ENCODE measurements at places on chromosomes 5 and 9. TPM values are rescaled to one million over a fixed set of nuclear protein-coding genes. Genes with fewer than 3 reads are reported as not detected.

Gene ZBED3
- total RNA-seq: 0.14 TPM

Gene SET
- 595 TPM for total RNA-seq

Gene SPINK5
- 0.95 TPM for total RNA-seq

Gene PCDHA1
- not detected for total RNA-seq

Gene LRRTM2
- not detected for total RNA-seq

Gene ARID3C
- total RNA-seq: not detected

Gene FAXDC2
- total RNA-seq: 0.26 TPM

Gene GABRA1
- not detected for total RNA-seq

Gene FAM153A
- not detected for total RNA-seq

Gene EFCAB9
- not detected for total RNA-seq

Gene SLC30A5
- total RNA-seq: 62.6 TPM

DNA sequence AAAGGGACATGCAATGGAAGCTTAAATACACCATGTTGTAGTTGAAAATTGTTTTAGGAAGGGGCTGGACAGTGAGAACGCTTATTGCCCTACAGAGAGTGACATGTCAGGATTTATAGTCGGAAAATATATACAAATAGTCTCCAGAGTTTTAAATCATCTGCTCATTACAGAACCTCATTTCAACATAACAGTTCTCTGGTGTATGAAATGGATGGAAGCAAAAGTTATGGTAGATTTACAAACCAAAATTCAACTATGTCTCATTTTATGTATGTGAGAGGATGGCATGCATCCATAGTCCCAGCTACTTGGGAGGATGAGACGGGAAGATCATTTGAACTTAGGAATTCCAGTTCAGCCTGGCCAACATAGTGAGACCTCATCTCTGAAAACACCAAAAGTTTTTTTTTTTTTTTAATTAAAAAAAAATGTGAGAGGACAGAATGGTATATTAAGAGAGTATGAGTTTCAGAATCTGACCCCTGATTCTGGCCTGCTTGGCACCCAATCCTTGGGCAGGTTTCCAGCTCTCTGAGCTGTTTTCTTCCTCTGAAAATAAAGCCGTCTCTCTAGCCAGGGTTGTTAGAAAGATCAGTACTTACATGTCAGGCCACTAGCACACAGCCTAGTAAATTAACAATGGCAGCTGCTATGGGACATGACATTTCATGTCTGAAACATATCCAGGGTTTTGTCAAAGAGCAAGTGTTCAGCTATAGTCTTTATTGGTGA, 40.1 kb downstream of the IQGAP2 start:
- DNase-seq: no peak

- DNase-seq: no peak
Observed at GRCh38 chr5:89213573-89213972, 330.6 kb upstream of the MEF2C start.

DNA sequence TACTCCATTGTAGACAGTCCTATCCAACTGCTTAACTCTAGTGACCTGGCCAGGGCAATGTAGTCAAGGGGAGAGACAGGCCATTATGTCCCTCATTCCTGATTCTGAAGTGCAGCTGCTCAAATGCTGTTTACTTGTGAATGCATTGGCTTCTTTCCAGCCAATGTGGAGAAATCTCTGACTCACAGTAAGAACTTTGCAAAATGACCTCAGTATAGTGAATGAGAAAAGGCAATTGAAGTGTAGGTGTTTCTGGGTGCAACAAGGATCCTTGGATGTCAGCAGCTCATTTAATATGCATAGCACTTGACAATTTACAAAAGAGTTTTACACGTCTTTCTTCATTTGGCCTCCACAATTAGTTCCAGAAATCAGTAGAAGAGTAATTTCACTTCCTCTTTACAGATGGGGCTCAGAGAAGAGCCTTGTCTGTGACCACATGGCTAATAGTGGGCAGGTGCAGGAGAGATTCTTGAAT, 367.2 kb downstream of the OSTF1 start:
- no peak for DNase-seq

DNA sequence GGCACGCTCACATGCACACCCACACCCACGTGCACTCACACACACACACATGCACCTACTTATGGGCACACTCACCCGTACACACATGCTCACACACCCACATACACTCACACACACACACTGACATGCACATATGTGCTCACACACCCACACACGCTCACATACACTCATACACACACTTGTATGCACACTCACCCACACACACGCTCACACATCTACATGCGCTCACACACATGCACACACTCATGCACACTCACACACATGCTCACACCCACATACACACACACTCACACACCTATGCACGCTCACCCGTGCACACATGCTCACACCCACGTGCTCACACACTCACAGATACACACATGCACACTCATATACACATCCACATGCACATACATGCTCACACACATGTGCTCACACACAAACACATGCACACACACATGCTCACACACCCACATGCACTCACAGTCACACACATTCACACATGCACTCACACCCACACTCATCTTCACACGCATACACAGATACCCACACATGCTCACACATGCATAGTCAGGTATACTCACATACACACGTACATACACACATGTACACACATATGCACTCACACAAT, 138.3 kb downstream of the OLFM1 start:
- no peak for DNase-seq

DNA sequence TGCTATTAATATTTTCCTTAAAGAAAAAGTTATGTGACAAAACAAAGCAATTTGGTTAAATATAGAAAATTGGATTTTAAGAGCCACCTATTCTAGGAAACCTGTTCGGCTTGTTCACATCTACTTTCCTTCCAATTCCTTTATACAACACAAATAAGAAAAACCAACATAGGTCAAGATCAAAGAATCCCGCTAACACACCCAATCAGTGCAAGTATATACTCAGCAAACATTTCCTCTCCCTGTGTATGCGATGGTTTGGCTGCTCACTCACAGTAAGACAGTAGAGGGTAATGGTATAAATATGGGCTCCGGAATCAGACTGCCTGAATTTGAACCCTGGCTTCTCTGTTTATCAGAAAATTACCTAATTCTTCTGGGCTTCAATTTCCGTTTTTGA, 757.5 kb upstream of the ZNF608 start:
- DNase-seq: no peak

GRCh38 chr5:116970318-116970717, 395.7 kb upstream of the SEMA6A start:
- no peak for DNase-seq

- no peak for DNase-seq
Observed at GRCh38 chr5:80619086-80619485, 35.4 kb upstream of the MSH3 start.

DNA sequence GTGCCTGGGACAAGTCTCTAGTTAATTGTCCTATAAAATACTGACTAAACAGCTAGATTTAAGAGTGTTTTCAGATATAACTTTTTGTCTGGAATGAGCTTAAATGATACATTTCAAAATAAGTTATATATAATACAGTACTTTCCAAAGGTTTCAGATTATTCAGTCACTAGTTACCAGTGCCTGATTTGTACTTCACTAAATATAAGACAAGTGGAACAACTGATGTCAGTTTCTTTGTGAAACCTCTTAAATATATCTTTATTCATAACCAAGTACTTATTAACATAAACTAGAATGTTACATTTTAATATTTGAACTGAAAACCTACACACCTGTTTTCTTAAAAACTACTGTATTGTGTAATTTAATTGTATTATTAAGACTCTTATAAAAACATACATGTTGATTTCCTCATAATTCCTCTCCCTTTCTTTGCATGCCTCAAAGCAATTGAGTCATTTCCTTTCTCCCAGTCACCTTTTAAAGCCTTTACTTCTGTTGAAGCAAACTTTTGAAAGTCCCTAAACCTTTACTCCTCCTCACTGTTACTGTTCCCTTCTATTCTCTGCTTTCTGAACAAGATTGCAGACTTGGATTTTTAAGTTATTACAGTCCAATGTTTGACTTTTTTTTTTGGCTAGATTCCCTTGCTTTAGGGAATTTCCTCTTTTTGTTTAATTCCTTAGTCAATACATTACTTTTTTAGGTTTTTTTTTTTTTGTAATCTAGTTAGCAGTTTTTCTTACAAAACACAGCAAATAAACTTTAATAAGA, 8.7 kb upstream of the SEMA6A start:
- no peak for DNase-seq

DNA sequence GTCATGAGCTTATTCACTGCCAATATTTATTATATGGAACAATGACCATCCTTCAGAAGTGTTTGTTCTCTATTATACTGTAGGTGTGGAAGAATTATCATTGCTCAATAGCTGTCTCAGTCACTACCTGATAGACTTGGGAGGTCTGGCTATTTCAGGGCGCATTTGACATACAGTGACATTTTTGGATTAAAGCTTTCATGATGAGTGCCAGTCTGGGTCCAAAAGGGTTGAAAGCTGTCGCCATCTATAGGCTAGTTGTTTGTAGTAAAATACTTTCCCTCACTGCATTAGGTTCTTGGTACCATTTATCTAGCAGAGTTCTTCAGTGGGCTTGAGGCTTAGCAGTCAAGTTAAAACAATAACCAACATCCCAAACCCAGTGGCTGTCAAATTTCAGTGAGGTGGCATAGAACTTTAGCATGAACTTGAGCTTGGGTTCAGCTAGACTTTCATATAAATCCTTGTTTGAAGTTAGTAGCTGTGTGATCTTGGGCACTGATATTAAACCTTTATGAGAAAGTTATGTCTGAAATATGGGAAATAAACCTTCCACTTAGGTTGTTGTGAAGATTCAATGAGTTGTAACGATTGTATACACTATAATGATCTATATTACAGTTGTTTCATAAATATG, 110.5 kb upstream of the CDKN2B start:
- peak; percentile 38 for DNase-seq

DNA sequence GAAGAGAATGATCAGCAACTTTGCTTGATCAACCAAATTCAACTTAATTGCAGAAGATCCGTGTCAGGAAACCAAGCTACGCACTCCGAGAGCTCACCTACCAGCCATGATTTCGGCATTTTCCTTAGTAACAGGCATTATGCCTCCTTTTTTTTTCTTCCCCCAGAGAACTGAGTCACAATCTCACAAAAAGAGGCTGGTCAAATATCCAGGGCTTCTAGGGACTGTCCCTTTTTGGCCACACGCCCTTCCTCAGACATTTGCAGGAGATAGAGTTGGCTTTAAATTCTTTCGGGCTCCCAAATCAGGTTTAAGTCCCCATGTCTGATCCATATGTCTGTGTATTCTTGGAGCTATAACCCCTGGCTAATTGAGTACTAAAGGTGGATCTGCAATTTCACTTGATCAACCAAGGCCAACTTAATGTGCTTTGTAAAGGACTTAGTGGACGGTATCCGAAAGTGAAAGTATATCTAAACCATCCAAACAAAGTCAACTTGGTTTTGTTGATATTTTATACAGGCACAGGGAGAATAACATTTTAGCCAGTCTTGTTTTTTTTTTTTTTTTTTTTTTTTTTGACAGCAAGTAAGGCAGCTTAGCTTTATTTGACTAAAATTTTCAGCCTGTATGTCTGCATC, 100.8 kb upstream of the TBCA start:
- DNase-seq: no peak

- DNase-seq: no peak
Observed at GRCh38 chr5:89443508-89443907, 560.5 kb upstream of the MEF2C start.

DNA sequence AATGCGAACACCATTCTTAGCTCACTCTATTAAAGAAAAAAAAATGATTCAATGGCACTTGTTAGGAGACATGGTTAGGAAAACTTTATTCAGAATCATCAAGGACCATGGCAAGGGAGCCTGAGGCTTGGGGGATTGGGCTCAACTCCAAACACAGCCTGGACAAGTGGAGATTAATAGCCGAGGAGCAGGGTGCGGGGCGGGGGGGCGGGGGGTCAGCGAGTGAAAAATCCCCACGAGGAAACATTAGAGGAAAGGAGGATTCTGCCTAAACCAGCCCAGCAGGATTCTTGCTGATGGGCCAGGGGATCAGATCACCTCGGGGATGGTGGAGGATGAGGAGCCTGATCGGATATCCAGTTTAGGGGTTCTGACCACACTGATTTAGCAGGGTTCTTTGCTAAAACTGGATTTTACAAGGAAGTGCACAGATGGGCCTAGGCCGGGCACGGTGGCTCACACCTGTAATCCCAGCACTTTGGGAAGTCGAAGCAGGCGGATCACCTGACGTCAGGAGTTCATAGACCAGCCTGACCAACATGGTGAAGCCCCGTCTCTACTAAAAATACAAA, 24.4 kb upstream of the FIBCD1 start:
- DNase-seq: no peak

DNA sequence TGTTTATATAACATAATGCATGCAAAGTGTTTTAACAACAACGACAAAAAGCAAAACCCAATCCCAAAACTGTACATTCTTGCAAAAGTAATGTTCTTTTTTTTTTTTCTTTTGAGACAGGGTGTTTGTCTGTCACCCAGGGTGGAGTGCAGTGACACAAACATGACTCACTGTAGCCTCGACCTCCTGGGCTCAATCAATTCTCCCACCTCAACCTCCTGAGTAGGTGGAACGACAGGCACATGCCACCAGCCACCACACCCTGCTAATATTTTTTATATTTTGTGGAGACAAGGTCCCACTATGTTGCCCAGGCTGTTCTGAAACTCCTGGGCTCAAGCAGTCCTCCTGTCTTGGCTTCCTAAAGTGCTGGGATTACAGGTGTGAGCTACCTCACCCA, 13.6 kb upstream of the HAVCR1 start:
- peak; percentile 55 for DNase-seq

GRCh38 chr9:121886759-121887485, 206.2 kb downstream of the TTLL11 start:
- no peak for DNase-seq

DNA sequence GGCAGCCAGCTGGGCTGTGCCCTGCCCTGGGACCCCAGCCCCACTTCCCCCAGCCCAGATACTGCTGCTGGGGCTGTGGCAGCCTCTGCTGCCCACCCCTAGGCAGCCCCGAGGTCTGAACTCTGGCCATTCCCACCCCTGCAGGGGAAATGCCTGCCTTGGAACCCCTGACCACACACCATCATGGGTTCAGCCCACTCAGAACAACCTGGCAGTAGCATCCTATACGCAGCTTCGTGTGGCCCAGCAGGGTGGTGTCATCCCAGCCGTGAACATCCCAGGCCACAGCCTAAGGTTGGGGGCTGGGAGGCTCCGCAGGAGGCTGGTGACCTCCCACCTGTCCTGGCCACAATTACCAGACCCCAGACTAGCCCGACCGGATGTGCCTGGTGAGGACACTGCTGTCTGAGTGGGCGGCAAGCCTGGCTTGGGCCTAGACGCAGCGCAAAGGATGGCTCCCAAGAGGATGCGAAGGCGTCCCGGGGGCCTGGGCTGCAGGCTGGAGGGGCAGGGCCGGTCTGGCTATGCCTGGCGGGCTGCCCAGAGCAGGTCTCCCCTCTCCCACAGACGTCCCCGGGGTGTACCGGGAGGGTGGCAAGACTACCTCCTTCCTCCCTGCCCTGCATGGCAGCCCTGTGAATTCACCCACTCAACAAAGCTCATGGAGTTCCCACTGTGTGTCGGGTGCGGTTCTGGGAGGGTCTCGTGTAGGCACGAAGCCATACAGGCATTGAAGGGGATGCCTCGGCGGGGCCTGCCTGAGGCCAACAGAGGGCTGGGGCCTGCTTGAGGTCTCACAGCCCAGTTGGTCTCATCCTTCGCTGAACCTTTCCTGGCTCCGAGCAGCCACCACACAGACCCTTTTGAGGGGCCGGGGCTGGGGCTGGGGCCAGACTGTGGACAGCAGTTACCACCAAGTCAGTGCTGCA, 1.5 kb upstream of the SLC34A3 start:
- DNase-seq: no peak

Measured in Caki2 (cell line).